ENCODE measurements at places on chromosomes 2 and 18.
A peak's percentile ranks its signal among the peaks of the same experiment; 100 is the strongest.

- DNase-seq = no peak
These were observed 118.7 kb downstream of the LYPD6B start for GRCh38 chr2:149156971-149157740.

DNA sequence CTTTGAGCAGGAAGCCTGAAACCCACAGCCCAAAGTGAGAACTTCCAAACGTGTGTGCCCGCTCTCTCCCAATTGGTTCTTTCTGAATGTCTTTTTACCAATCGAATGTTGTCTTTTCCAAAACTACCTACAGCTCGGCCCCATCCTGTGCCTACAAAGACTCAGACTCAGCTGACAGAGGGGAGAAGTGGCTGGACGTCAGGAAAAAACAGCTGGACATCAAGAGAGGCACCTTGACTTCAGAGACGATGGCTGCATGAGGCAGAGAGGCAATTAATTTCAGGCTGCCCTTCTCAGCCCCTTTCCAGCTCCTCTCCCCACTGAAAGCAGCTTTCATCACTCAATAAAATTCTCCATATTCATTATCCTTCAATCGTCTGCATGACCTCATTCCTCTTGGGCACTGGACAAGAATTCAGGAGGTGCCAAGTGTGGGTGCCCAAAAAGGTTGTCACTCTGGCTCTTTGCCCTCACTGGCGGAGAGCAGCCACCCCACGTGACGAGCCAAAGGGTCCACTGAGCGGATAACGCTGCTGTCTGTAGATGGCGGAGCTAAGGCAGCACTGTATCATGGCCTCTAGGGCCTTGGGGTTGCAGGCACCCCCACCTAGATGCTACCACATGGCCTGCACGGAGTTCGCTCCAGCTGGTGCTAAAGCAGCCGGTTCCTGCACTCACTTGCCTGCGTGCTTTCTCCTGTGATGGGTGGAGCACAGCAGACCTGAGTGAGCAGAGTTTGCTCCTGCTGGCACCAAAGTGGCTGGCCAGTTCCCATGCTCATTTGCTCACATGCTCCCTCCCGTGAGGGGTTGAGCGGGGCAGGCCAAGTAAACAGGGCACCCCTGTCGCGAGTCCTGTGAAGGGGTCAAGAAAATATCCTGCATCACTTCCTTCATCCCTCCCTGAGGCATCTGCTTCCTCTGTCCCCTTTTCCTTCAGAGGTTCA lies 37.9 kb downstream of the FAM210A start:
- no peak for DNase-seq

- DNase-seq = no peak
These were observed 21.3 kb upstream of the COPS8 start for GRCh38 chr2:237064203-237065070.

- no peak for DNase-seq
These were observed 108.6 kb downstream of the STRN start for GRCh38 chr2:36857713-36858112.

DNA sequence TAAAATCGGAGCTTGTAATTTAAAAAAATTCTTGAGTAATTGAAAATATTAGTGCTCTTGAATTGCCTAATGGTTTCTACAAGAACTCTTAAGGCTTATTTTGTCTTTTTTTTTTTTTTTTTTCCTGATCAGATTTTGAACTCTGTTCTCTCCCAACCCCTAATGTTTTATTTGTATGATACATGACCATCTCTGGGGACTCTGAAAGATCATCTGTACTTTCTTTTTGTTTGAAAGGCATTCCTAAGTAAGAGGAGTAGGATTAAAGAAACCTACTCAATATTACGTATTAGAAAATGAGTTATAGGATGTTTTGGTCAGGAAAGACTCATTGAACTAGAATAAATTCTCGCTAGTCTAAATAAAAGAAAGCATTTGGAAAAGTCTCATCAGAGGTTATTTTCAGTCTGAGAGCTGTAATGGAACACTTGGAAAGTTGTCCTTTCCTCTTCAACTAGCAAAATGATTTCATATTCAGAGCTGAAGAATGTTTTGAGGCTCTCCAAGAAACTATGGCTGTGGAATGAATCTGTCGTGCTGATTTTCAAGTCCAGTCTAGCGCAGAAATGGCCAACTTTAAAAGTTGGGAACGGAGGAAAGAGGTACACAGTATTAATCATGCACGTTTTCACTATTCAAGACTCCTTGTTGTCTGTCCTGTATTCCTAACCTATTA lies 182.7 kb downstream of the PRPF40A start:
- no peak for DNase-seq

- DNase-seq = peak; percentile 69
These were observed 220.7 kb downstream of the CAMKMT start for GRCh38 chr2:44582363-44583008.

- DNase-seq = no peak
These were observed 3.8 kb downstream of the IDH1 start for GRCh38 chr2:208251098-208251497.

- no peak for DNase-seq
These were observed 112.3 kb downstream of the BCL2 start for GRCh38 chr18:63207143-63207790.

- no peak for DNase-seq
These were observed 85.0 kb downstream of the USP40 start for GRCh38 chr2:233481368-233482142.

- no peak for DNase-seq
These were observed 11.0 kb upstream of the CHAC2 start for GRCh38 chr2:53756644-53757043.

DNA sequence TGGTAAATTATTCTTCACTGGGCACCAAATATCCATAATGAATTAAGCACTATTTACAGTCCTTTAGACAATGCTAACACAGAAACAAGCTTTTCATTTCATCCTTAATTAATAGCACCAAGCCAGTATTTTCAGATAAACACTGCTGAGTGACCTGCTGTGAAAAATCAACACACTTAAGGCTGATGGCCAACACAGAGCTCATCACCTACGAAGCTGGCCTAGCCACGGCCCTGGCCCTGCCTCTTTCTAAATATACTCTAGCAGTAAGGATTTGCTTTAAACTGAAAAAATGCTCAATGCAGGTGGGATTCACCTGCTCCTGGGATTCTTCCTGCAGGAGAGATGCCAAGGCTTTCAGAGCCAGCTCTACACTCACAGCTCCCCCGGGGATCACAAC lies 18.4 kb downstream of the CYB5A start:
- no peak for DNase-seq

- DNase-seq = peak; percentile 76
These were observed 147.9 kb downstream of the MGAT5 start for GRCh38 chr2:134401789-134402188.

GRCh38 chr2:219492575-219492974 lies 6.1 kb upstream of the GMPPA start:
- DNase-seq = no peak

DNA sequence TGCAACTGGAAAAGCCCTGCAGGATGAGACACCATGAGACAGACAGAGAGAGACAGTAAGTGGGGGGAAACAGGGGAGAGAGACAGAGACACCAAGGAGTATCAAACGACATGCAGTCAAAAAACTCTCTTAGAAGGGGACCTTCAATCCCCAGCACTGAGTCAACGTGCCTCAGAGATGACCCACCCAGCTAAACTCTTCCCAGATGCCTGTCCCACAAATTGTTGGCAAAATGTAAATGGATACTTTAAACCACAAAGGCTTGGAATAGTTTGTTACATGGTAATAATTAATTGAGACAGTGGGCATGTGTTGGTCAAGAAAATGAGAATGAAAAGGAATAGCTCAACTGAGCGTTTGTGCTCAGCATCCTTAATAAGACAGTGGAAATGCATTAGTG lies 98.3 kb downstream of the GRB14 start:
- no peak for DNase-seq

DNA sequence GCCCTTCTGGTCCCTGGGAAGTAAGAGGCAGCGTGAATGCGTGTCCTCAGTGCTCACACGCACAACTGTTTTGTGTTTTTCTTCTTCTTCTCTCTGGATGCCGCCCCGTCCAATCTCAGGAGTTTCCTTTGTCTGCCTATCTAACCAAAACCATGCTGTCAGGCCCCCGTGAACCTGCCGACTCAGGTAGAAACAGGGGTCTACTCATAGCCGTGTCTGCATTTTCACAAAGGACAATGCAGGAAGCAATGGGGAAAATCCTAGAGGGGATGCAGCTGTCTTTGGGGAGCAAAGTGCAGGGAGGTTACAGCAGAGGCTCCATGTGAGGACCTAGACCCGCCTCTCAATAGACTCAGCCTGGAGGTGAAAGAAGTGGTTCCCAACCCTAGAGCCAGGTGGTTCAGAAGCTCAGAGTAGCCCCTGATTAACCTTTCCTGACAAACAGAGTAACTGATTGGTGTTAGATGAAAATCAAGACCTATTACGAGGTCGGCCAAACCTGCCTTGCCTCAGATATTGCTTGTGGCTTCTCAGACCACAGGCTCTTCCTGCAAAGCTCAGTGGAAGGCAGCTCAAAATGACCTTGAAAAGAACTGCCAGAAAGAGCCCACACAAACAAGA lies 49.3 kb downstream of the CD226 start:
- no peak for DNase-seq

DNA sequence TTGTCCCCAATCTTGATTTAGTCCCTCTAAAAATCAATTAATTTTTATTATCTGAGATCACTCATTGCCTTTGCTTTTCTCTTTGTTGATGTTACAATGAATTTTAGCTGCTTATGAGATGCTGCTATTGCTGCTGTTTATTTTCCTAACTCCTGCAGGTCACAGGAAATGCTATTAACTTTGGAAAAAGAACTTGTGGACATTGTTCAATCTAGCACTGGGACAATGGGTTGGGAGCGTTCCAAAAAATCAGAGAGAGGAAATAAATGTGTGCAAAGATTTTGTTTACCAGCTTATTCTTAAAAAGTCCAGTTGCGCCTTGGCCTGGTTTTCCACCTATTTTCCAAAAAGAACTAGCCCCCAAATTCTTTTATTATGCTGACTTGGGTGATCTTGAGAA lies 268.3 kb downstream of the PTH2R start:
- DNase-seq = no peak

GRCh38 chr2:235539773-235540172 lies 45.9 kb downstream of the AGAP1 start:
- no peak for DNase-seq

DNA sequence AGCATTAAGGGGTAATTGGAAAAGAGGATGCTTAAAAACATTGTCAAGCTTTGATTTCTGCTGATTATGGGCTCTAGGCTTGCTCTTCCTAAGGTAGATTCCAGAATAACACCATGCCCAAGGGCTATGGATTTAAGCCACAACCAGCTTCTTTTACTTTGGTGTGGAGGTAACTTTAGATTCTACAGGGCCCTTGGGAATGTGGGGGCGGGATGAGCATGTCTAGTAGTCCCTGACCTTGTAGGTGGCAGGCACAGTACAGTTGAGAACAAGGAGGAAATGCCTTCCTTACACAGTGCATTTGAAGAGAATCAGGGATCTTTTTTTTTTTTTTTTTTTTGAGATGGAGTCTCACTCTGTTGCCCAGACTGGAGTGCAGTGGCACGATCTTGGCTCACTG lies 364.2 kb downstream of the NYAP2 start:
- DNase-seq = no peak

Data from cardiac fibroblast (primary cell).